ENCODE measurements at places on chromosomes 4 and X. TPM values are rescaled to one million over a fixed set of nuclear protein-coding genes. Genes with fewer than 3 reads are reported as not detected.

- H3K27ac ChIP-seq, result no peak overlapping the region
- no peaks in the 10 kb centered on the region for H3K36me3 ChIP-seq
- no peak overlapping the region for H3K4me3 ChIP-seq
- H3K27me3 ChIP-seq, result no peaks in the 10 kb centered on the region
- no peaks in the 10 kb centered on the region for H3K4me1 ChIP-seq
- peak; percentile 6 for DNase-seq
Measured at GRCh38 chr4:110294165-110294564, 95.8 kb upstream of the ELOVL6 start.

GRCh38 chr4:123545667-123546572 is 149.3 kb downstream of the SPRY1 start:
- no peaks in the 10 kb centered on the region for H3K27me3 ChIP-seq
- no peaks in the 10 kb centered on the region for H3K36me3 ChIP-seq
- no peaks in the 10 kb centered on the region for H3K4me1 ChIP-seq
- DNase-seq, result no peak
- no peak overlapping the region for H3K27ac ChIP-seq

DNA sequence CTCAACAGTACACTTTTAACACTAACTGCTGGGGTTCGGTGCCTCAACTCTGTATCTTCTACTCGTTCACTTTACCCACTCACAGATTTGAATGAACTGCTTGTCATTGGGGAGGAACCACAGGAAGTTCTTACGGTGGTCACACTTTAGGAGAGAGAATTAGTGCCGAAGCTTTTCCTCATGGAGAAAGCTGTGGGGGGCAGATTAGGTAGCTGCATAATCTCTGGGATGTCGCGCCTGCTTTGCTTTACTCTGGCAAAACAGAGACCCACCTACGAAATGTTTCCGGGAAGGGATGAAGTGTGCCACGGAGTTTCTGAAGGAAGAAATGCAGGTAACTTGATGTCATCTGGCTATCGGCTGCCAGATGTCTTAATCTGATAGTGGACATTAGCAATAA is 949.7 kb upstream of the TENM3 start:
- no peaks in the 10 kb centered on the region for H3K36me3 ChIP-seq
- no peak overlapping the region for H3K4me3 ChIP-seq
- no peak overlapping the region for H3K27ac ChIP-seq
- DNase-seq, result no peak
- H3K4me1 ChIP-seq, result no peaks in the 10 kb centered on the region

GRCh38 chr4:121665371-121665770 is 31.4 kb downstream of the ANXA5 start:
- H3K4me1 ChIP-seq, result peaks cover 7% of the 10 kb centered on the region
- no peaks in the 10 kb centered on the region for H3K27me3 ChIP-seq
- no peak overlapping the region for H3K4me3 ChIP-seq
- DNase-seq, result no peak
- H3K27ac ChIP-seq, result no peak overlapping the region
- peaks cover 29% of the 10 kb centered on the region for H3K36me3 ChIP-seq

DNA sequence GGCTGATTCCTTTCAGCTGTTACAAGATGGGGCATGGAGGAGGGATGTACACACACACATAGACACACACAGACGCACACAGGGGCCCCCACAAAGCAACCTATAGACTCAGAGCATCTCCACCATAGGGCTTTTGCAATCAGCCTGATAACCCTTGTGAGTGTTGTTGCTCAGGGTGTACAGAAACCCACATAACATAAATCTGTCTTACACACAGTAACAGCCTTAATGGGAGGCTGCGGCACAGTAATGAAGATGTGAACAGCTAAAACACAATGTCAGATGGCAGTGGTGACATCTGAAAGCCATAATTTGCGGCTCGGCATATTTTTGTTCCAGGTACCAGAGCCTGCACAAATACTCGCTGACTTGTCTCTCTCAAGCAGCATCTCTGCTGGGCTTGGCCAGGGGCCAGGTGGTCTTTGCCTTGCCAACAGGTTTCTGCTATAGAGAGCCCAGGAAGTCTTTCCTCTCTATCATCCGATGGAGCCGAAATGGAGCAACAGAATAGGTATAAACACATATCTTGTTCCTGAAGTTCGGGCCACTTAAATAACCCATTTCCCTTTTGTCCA is 357.2 kb upstream of the GATB start:
- no peaks in the 10 kb centered on the region for H3K4me1 ChIP-seq
- no peak overlapping the region for H3K4me3 ChIP-seq
- DNase-seq, result no peak
- H3K27ac ChIP-seq, result no peak overlapping the region
- H3K36me3 ChIP-seq, result no peaks in the 10 kb centered on the region
- peaks cover 25% of the 10 kb centered on the region for H3K27me3 ChIP-seq

DNA sequence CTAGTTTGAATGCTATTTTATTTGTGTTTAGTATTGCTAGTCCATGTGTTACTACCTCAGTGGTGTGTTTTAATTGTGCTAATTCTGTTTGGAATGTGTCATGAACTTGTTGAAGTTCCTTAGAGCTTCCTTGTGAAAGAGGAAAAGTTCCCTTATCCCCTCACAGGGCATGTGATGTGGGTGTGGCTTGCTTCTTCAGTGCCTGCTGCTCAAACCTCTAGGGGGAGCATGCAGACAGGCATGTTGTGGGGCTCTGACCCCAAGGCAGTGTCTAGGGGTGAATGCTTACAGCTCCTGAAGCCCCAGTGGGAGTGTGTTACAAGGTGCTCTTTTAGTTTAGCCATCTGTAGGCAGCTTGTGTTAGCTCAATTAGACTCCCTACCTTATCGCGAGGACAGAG is 86.5 kb downstream of the MAGED4 start:
- no peak overlapping the region for H3K27ac ChIP-seq
- DNase-seq, result no peak
- H3K4me3 ChIP-seq, result no peak overlapping the region
- H3K36me3 ChIP-seq, result no peaks in the 10 kb centered on the region
- peaks cover 5% of the 10 kb centered on the region for H3K27me3 ChIP-seq

DNA sequence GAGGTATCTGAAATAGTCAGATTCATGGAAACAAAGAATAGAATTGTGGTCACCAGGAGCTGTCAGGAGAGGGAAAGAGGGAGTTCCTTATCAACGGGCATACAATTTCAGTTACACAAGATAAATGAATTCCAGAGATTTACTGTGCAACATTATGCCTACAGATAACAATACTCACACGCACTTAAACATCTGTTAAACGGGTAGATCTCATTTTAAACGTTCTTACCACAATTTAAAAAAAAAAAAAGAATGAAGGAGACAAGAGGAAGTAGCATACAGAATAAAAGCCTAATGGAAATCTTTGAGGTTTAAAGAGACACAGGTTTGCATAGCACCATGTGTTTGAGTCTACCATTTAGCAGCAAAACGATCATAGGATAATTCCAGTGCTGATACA is 298.0 kb downstream of the DKK2 start:
- no peaks in the 10 kb centered on the region for H3K27me3 ChIP-seq
- DNase-seq, result no peak
- H3K36me3 ChIP-seq, result no peaks in the 10 kb centered on the region
- H3K4me1 ChIP-seq, result no peaks in the 10 kb centered on the region

NLRP2B gene
- not detected for total RNA-seq

ZNF711 gene
- 2.3 TPM for total RNA-seq

USP27X gene
- 6.3 TPM for total RNA-seq

SERPINA7 gene
- not detected for total RNA-seq

RBM47 gene
- total RNA-seq, result 0.83 TPM

SLIT2 gene
- 13.6 TPM for total RNA-seq
